ENCODE measurements at places on chromosomes 2 and 18.

DNA sequence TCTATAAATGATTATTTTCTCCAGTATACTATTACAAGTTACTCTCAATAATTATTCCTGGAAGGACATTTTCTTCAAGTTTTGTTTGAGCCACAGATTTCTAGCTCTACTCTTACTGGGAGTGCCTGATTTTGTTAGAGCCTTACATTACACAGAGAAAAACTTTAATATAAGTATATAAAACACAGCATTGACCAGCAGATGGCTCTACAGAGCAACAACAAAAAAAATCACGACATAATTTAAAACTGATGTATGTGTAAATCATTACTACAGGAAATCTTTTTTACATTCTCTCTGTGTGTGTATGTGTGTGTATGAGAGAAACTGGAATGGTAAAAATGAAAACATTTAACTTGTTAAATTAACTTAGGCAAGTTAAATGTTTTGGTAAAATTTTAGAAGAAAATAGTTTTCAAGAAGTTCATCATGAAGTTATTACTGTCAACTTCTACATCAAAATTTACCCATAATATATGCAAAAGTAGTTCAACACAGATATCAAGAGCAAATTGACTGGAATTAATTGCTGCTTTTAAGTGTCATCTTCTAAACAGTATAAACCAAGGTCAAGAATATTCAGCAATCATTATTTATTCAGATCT is 103.3 kb downstream of the MDH1 start:
- peak; percentile 32 for DNase-seq

GRCh38 chr2:156099382-156099781 is 233.1 kb downstream of the NR4A2 start:
- no peak for DNase-seq

GRCh38 chr2:158291544-158292180 is 164.9 kb downstream of the CCDC148 start:
- no peak for DNase-seq

- no peak for DNase-seq
Measured at GRCh38 chr2:18286897-18287296, 273.6 kb downstream of the RDH14 start.

GRCh38 chr2:234548695-234549420 is 52.0 kb upstream of the ARL4C start:
- DNase-seq, result no peak

- DNase-seq, result no peak
Measured at GRCh38 chr2:178322068-178322467, 127.8 kb downstream of the OSBPL6 start.

GRCh38 chr2:154992826-154993225 is 294.3 kb downstream of the KCNJ3 start:
- no peak for DNase-seq

DNA sequence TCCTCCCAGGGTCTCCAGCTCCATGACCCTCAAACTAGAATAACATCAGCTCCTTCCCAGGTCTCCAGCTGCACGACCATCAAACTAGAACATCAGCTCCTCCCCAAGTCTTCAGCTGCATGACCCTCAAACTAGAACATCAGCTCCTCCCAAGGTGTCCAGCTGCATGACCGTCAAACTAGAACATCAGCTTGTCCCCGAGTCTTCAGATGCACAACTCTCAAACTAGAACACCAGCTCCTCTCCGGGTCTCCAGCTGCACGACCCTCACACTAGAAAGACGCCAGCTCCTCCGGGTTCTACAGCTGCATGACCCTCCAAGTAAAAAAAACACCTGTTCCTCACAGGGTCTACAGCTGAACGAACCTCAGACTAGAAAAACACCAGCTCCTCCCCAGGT is 312.9 kb upstream of the TFPI start:
- no peak for DNase-seq

DNA sequence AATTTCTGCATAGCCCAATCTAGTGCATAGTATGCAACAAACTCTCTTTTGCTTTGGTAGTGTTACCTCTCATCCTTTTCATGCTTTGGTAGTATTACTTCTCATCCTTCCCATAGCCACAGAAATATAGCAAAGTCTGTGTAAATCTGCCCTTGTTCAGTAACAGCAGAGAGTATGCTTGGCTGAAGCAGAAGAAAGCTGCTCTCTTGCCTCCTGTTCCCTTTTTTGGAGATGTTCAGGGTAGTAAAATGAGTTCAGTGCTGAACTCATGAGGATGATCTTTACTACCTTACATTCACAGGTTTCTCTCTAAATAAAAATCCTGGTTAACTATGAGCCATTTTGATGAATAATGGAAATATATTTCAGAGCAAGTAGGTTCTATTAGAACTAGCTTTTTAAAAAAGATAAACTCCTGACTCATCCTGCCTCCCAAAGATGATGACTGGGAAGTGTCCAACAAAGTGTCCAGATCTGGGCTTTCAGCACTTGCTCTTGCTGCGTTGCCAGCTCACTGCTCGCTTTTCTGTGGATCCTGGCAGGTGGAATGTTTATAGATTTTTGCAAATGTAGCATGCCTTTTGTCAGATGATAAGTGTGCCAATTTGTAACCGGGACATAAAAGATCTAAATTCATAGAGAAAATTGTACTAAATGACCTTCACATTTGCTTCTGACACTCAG is 29.4 kb upstream of the CHMP3 start:
- no peak for DNase-seq

DNA sequence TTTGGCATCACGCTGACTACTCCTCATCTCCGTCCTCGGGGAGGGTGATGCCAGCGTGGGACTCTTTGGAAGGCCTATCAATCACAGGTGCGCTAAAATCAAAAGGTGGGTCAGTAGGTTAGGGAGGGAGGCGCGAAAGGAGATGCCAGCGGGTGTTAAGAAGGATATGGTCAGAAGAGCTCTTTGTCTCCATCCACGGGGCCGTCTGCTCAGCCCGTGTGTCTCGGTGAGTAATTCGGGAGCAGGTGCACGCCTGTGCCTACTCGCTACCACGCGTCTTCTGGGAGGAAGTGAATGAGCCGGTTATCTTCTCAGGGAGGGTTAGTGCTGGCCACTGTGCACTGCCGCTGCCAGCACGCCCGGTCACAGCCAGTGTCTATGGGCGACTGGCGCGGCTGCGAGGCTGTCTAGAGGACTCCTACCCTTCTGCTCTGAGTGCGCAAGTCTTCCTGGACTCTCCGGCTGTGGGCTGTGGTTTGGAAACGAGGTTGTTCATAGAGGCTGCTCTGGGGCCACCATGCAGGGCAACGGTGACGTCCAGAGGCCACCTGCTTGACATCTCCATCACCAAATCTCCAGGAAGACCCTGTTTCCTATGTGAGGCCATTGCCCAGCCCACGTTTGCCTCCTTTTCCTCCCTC is 153.4 kb downstream of the MBP start:
- no peak for DNase-seq

DNA sequence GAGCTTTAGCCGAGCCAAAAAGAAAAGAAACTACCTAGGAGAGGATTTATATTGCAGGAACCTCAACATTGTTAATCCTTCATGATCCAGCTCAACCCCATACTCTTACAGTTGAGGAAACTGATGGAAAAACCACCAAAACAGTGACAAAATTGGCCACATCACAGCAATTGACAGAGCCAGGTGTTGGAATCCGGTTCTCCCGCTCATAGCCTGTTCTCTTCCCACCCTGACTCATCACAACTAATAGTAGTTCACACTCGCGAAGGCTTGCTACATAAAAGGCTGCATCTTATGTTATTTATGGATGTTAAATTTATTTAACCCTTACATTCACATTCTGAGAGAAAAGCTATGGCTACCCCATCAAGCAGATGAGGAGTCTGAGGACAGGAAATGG is 33.7 kb downstream of the SLC9A4 start:
- no peak for DNase-seq

- no peak for DNase-seq
Measured at GRCh38 chr2:20073460-20073859, 22.0 kb upstream of the LAPTM4A start.

DNA sequence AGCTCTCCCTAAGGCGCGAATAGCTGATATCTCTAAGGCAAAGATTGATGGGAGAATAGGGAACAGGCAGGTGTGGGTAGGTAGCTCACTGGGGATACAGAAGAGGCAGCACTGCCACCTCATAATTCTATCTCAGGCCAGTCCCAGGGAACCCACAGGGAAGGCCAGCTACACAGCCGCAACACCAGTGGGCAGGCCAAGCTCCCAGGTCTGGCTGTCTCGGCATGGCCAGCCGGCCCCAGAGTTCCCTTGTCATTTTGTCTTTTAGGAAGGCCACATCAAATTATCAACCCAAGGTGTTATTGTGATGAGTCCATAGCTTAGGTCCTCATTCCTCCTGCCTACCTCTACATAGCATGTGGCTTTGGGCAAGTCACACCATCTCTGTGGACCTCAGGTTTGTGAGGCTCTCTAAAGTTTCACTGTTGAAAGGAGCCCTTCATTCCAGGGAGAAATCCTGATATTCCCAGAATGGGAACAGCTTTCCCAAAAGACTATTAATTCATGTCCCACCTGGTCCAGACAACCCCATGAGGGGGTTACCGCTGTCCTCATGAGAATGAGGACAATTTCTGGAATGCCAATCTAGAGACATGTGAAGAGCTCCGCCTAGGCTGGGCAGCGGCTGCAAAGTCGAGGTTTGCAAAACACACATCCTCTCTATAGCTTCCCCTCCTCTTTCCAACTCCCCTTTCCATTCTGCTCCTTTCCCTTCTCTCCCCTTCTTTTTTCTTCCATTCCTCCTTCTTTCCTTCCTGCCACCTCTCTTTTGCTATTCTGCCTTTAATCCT is 287.1 kb upstream of the ID2 start:
- no peak for DNase-seq

- peak; percentile 19 for DNase-seq
Measured at GRCh38 chr2:230411570-230412370, 4.2 kb upstream of the SP100 start.

DNA sequence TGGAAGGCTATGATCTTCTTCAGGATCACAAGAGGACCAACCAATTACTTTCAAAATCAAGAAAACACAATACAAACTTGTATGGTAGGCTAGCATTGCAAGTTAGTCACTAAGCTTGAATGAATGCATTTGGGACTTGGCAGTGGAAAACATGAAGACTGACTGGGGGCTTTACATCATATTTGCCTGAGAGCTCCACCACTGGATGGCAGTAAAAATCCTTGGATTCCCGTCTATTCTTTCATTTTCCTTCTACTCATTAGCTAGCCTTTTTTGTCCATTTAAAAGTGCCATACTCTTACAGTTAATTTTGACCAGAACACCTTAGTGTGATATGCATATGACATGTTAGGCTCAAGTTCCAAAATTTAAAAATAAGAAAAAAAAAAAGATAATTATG is 63.5 kb upstream of the RASGRP3 start:
- peak; percentile 8 for DNase-seq

DNA sequence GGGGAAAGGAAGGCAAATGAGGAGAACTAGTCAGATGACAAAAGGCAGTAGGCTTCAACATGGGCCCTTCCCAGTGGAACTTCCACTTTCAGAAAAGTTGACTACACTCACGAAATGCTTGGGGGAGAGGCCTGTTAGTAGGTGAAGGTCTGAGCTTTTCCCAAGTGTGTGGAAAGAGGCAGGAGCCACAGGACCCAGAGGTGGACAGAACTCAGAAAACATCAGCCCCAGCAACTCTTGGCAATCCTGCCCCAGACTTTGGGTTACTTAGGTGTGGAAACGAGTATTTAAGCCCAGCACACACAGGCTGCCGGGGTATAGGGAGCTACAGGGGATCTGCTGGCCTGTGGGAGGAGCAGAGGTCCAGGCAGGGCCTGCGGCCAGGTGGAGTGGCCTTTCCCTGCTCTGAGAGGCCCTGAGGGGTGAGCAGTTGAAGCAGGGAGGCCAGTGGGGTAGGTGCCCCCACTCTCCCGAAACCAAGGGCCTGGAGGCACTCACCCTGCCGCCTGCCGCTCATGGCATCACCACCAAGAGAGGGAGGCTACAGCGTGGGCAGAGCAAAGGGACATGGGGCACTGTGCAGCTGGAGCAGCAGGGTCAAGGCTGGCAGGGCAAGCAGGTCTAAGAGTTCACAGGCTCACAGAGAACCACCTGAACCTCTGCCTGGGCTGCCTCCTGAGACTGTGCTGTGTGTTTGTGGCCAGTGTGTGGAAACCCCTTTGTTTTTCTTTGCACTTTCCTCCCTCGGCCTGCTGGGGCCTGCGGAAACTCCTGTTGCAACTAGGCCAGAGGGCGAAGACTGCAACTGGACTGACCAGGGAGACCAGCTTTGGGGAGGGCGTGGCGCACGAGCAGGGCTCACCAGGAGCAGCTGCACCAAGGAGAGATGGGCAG is 130.7 kb upstream of the SERTAD2 start:
- no peak for DNase-seq

- DNase-seq, result no peak
Measured at GRCh38 chr2:40318921-40319320, 133.0 kb downstream of the SLC8A1 start.

- no peak for DNase-seq
Measured at GRCh38 chr18:63736876-63737275, 34.1 kb downstream of the SERPINB11 start.

DNA sequence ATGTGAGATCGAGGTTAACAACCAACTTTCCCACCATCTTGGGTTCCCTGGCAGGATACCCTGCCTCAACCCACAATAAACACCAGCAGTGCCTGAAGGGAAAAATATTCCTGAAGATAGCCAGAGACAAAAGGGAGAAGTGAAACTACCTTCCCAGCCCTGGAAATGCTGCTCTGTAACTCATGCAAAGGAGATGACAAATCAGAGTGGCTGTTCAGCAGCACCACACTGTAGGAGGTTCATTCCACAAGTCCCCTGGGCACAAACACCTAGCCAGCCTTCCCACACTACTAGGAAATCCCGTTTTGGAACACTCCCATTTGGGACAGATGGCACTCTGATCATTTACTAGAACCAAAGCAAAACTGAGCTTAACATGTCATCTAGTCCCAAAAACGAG is 190.7 kb upstream of the RBBP8 start:
- DNase-seq, result no peak

GRCh38 chr2:200786826-200787225 is 24.9 kb upstream of the BZW1 start:
- DNase-seq, result no peak

GRCh38 chr18:59917422-59917821 is 17.6 kb downstream of the PMAIP1 start:
- no peak for DNase-seq

DNA sequence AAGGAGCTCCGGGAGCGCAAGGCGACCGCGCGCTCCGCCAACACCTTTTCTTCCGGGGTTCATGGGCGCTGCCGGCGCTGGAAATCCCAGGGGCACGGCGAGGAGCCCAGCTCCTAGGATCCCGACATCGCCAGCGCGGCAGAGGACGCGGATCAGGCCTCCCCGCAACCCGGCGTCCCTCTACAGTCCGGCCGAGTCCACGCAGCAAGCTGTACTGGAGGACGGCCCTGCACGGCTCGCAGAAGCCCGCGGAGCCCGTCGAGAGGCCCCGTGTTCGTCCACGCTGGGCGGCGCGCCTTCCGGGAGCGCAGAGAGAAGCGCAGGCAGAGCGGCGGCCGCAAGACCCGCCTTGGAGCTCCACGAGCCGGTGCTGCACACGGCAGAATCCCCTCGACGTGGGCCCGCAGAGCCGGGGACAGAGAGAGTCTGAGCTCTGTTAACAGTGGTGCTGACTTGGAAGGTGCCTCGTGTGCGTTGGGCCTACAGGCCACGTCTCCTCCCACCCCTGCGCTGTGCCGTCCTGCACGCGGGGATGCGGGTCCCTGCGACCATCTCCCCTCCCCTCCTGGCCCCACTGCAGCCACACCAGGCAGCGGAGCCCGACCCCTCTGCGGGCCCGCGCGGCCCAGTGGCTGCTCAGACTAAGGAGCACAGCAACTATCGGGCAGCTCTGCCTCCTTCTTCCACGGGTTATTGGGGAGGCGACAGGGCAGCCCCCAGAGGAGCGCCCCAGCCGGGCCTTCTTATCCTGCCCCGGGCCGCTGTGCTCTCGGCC is 28.1 kb upstream of the PTPN2 start:
- no peak for DNase-seq

Measured in NCI-H526 treated with DMSO at 0.1 percent for 48 hours (cell line).